Activated CD8-positive, alpha-beta memory T cell treated with anti-CD3 and anti-CD28 coated beads for 48 hours (primary cell): ENCODE measurements at places on chromosomes 12 and 14.

- DNase-seq: no peak
Measured at GRCh38 chr12:89873745-89874144, 165.1 kb upstream of the ATP2B1 start.

- DNase-seq: no peak
Measured at GRCh38 chr12:76790564-76791552, 26.9 kb downstream of the ZDHHC17 start.

DNA sequence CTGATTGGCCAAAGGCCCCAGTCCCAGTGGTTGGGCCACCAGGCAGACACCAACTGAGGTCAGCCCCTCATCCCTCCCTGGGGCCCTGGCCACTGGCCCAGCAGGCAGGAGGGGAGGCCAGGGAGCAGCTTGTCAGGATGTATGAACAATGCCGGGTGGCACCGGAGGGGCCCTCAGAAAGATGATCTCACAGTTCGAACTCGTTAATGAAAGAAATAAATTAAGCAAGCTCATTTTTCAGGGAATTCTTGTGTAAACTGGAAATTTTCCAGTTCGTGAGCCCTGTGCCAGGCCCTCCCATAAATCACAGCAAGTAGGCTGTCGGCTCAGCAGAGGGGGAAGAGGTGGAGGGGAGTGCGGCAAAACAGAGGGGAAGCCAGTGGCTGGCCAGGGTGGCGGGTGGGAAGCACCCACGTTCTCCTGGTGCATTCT, 177.0 kb upstream of the VASH1 start:
- no peak for DNase-seq

DNA sequence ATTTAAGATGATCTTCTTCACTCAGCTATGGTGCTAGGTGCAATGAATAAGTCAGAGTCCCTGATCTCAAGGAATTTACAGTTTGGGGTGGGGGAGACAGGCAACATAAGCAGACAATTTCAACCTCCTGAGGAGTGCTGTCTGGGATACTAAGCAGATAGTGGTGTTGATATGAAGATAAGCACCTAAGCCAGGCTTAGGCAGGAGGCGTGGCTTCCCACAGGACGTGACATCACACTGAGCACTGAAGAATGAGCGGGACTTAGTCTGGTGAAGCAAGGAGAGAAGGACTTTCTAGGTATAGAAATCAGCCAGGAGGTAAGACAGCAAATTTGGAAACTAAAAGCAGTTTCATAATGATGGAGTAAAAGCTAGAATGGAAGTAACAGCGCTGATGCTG, 6.8 kb downstream of the PRPH start:
- no peak for DNase-seq

GRCh38 chr12:49559011-49559675, 8.8 kb downstream of the MCRS1 start:
- no peak for DNase-seq
